ENCODE measurements at places on chromosomes 12 and 14.

DNA sequence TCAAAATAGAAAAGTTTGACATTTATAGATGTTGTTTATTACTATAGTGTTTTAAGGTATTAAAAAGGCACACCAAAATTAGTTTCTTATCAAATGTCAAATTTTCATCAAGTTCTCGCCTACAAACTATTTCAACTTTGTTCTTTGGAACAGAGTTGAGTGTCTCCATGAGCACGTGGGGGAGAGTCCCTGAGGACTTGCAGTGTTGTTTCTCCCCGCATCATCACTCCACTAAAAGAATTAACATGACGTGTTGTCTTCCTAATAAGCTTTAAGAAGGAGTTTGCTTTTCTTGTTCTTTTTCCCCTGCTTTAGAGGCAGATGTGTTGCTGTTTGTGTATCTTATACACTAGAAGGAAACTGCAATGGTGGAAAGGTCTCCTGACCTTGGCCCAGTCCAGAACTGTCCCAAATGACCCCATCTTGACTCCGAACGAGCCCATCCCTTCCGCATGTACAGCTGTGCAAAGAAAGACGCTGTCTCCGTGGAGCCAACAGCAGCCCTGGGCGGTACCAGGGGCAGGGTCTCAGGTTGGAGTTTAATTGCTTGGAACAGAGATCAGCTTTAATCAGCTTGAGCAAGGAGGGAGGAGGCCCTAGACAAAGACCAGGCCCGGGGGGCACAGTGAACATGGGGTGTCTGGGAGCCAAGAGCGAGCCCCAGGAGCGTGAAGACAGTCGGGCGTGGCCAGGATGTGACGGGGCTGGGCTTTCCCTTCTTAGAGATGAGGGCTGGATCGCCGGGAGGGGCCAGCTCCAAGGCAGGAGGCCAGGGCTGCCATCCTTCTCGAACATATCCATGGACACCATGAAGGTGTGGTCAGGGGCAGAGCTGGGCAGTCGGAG is 215.4 kb upstream of the RTL1 start:
- DNase-seq = no peak

GRCh38 chr12:68904351-68904962 is 28.5 kb downstream of the CPM start:
- DNase-seq = no peak

DNA sequence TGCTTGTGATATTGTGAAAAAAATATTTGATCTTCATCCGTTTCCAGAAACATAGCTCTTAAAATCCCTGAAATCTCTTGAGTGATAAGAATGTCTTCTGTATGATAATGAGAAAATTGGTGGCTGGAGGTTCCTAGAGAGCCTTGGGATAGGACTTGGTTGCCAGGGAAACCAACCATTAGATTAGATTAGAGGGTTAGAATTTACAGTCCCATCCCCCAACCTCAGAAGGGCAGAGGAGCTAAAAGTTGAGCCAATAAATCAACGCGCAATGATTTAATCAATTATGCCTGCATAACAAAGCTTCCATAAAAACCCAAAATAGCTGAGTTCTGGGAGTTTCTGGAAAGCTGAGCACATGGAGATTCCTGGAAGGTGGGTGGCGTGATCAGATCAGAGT is 10.6 kb downstream of the SEL1L start:
- no peak for DNase-seq

- no peak for DNase-seq
Measured at GRCh38 chr12:10873378-10873777, 10.7 kb downstream of the PRH1 start.

GRCh38 chr14:54489318-54489683 is 521 bp upstream of the GMFB start:
- DNase-seq = no peak

DNA sequence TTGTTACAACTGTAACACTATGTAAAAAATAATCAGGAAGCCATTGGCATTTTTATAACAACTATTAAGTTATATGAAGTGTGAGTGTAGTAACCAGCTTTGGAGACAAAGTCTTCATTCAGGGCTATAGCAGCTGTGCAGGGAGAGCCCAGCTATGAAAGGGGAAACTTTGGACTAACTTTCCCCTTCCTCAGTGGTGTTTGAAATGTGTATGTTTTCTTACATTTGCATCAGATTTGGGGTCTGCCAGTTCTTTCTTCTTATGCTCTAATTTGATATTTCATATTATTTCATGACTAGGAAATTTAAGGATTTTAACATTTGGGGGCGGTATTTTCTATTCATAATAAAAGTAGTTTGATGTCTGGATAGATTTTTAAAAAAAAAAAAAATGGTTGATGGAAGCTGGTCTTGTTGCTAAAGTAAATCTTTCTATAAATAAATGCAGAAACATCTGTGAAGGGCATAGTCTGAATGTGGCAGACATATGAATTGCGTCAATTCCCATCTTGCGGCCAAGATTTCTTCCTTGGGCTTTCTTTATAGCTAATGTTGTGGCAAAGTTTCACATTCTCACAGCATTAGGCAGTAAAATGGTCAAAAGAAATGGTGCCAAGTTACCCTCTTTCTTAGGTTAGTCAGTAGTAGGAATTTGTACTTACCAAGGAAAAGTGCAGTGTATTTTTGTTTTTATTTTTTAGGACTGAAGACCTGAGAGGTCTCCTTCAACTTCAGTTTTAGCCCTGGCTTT is 35.6 kb downstream of the RASSF8 start:
- peak; percentile 15 for DNase-seq

DNA sequence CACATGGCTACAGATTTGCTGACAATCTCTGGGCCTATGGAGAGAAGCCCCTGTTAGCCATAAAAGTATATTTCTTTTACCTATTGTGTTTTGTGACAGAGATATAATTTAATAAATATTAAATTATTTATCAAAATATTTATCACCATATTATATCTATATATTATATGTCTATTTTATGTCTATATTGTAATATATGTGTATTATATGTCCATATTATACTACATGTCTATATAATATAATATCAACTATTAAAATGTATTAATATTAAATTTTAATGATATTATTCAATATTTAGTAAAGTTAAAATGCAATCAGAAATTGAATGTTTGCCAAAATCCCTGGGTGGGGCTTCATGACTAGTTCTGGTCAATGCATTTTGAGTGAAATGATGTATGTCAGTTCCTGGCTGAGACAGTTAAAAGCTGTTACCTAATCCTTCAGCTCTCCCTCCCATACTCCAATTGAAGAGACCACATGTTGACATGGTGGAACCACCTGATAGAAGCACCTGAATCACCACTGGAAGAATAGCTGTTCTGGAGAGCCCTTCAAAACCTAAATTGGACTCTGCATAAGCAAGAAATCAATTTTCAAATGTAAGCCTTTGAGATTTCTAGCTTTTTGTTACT is 357.3 kb upstream of the DDHD1 start:
- no peak for DNase-seq

DNA sequence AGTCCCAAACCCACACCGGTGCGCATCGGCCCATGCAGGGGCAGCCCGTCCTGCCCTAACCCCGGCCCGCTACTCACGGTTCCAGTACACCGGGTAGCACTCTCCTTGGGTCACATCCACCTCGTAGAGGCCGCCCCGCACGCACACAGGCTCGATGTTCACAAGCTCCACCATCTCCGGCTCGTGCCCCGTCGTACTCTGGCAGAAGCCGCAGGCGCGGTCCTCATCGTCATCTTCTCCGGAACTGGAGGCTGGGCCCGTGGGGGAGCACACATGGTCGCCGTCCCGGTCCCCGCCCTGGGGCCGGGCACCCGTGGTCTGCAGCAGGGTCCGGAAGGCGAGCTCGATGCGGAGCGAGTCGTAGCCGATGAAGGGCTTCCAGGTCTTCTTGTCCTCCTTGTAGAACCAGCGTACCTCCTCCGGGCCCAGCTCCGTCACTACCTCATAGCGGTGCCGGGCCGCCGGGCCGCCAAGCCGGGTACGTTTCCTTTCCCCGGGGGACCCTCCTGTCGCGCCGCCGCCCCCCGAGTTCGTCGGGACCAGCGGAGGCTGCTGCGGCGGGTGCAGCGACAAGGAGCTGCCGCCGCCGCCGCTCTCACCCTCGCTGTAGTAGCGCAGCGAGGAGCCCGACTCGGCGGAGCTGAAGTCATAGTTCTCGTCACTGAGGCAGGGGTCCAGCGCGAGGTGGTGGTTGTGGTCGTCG is 788 bp downstream of the DDHD1 start:
- peak; percentile 54 for DNase-seq

DNA sequence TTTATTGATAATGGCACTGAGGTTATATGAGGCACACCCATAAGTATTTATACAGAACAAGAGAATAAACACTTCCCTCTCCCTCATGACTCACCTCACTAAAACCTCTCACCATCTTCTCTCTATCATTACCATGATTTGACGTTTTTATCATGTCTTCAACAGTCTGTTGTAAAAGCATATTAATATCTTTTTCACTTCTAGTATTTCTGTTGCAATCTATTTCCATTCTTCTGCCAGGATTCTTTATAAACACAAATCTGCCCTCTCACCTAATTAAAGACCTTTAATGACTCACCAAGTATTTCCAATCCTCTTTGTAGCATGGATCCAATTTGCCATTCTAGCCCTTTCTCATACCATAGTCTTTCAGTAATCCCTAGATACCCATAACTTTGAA is 527.7 kb downstream of the SLC16A7 start:
- DNase-seq = no peak

- DNase-seq = no peak
Measured at GRCh38 chr12:72082986-72083820, 144.6 kb downstream of the TPH2 start.

DNA sequence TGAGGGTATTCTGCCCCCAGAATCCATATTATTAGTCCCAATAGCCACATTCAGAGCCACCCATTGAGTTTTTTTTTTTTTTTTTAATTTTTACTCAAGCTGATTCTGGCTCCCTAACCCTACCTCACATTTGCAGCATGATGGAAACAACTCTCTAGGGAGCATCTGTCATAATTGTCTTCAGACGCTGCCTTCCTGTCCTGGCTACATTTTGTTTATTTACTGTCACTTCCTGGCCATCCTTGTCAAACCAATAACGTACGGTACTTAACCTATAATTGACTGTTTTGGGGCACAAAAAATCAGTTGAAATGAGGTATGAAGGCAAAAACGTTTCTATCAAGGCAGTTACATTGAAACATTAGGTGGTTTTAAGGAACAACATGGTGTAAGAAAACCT is 2.1 kb downstream of the GLIPR1 start:
- DNase-seq = no peak

DNA sequence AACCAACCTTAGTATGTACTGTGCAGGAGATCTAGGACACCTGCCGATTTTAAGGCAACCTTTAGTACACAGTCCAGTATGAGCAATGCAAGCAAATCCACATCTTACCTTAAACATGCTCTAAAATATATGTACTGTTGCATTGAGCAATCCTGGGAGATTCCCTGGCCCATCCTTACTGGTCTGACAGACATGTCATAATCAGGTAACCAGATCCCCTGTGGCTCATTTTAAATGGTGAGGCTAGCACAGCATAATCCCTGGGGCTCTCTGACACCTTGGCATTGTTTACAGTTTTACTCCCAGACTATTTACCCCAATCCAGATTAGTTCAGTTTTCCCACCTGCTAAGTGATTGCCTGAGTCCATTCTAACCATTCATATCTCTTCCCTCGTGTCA is 15.1 kb downstream of the BMAL2 start:
- no peak for DNase-seq

DNA sequence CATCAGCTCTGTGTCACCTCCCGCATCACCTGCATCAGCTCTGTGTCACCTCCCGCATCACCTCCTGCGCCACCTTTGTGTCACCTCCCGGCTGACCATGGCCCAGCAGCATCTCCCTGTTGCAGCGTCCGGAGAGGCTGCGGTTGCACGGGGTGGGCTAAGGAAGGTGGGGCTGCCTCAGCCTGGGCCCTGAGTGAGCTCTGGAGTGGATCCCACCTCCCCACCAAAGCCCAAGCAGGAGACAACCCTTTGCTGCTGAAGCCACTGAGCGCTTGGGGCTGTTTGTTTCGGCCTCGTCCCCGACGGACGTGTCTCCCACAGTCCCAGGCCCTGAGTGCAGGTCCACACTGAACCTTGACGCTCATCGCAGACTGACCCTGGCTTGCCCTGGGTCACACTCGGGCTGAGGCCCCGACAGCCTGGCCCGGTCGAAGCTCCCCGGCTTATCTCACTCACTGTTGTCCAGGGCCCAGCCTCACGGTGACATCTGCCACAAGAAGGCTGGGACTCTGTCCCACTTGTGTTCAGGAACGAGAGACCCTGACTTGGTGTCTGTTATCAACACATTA is 12.2 kb downstream of the TMEM121 start:
- peak; percentile 2 for DNase-seq
